Erythroblast (primary cell): ENCODE measurements at places on chromosomes 2 and 18.

- DNase-seq = no peak
These were observed 72.1 kb downstream of the WDSUB1 start for GRCh38 chr2:159214325-159214865.

- DNase-seq = no peak
These were observed 219.2 kb downstream of the FHOD3 start for GRCh38 chr18:36516726-36517125.

DNA sequence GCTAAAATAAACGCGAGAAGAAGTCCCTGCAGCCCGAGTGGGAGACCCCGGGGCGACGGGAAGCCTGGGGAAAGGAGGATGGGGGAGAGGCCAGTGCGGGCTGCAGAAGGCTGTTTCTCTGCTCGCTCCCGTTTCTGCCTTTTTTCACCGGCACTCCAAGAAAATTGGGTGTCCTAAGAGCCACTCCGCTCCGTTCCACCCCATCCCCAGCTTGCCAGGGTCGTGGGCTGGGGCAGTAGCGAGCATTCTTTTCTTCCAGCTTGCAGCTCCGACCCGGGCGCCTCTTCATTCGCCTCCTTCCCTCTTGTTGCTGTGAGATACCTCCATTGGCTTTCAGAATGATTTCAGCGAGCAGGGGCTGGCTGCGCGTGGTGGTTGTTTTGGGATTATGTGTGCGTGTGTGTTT lies 1.1 kb downstream of the HOXD3 start:
- no peak for DNase-seq

DNA sequence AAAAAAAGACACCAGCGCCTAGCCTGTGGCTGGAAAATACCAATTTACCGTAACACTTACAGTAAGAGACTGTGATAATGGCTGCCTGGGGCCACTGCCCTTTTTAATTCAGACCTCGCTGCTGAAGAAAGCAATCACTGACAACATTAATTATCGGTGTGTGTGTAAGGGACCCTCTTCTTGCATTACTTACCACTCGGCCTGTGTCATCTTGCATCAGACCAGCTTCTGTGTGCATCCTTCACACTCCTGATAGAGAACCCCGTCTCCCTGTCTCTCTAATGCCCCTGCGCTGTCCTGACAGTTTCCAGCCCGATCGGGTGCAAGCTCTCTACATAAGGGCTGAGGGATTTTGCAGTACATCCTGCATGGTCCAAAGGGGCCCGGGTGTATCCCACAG lies 124.4 kb downstream of the ZNF516 start:
- DNase-seq = no peak

DNA sequence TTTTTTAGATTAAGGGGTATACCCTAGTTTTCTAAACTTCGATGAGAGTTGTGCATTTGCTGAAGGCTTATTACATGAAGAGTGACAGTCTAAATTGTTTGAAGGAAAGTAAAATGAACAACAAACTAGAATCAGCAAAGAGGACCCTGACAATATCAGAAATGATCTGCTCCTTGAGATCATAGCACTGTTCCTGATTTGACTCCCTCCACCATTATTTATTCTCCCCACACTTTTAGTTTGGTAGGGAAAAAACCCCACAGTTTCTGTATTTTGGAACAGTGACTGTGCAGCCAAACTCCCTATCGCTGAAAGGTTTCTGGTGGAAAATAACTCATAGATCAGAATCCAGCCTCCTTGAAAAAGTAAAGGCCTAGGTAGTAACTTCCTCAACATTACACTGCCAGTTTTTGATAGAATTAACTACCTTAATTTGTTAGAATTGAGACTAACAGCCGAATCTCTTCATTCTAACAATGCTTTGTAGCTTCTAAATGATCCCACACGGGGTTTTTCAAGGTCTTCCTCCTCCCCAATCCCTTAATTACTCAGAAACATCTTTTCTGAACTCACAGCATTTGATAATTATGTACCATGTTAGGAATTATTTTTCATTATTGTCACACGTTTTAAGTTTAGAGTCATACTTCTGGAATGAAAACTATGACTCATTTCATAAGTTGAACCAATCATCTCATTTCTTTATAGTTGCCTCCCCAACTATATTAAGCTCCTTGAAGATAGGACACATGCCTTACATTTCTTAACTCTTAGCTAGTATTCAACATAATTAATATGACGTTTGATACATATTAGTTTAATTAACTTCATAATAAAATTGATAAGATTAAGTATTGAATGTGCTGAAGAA lies 2.9 kb downstream of the MYL12A start:
- DNase-seq = peak; percentile 30

DNA sequence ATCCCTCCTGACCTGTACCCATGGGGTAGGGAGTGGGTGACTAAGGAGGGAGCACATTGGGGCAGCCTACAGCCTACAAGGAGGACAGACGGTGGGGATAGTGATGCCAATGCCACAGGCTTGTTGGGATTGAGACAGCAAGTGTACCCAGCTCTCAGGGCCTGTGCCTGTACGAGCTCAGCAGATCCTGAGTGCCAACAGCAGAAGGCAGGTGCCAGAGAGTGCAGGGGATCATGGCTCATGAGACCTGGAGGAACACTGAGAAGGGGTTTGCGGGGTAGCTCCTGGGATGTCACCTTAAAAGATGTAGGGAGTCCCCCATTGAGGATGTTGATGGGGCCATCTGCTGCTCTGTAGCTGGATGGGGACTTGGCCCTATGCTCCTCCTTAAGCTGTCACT lies 10.3 kb upstream of the SNED1 start:
- DNase-seq = no peak

GRCh38 chr2:163717515-163717914 lies 18.3 kb downstream of the FIGN start:
- DNase-seq = no peak

DNA sequence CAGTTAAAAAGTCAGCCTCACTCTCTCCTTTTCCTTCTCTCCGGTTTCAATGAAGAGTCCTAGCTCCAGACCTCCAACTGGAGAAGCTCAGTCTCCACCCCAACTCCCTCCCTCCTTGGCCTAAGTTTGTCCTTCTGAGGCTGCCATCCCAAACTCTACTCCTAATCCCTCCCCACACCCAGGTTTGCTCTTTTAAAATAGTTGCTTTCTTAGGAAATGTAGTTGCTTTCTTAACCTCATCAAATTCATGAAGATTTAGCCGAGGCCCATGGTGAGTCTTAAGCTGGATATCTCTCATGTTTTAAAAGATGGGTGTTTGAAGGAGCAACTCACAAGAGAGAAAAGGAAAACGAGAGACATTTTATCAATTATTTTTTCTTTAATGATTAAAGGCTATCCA lies 937 bp upstream of the LANCL1 start:
- peak; percentile 51 for DNase-seq

GRCh38 chr18:78857314-78858150 lies 122.1 kb upstream of the SALL3 start:
- DNase-seq = no peak

- no peak for DNase-seq
These were observed 496.7 kb upstream of the MYT1L start for GRCh38 chr2:2827761-2828221.

DNA sequence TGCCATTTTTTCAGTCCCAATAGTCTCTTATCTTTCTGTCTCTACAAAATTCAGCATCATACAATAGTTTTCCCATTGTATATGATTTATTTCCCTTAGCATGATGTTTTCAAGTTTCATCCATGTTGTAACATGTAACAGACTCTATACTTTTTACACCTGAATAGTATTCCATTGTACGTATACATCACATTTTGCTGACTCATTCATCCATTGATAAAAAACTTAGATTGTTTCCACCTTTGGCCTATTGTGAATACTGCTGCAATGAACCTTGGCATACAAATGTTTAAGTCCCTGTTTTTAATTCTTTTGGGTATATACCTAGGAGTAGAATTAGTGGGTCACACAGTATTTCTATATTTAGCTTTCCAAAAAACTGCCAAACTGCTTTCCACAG lies 349.3 kb upstream of the CDH2 start:
- no peak for DNase-seq

DNA sequence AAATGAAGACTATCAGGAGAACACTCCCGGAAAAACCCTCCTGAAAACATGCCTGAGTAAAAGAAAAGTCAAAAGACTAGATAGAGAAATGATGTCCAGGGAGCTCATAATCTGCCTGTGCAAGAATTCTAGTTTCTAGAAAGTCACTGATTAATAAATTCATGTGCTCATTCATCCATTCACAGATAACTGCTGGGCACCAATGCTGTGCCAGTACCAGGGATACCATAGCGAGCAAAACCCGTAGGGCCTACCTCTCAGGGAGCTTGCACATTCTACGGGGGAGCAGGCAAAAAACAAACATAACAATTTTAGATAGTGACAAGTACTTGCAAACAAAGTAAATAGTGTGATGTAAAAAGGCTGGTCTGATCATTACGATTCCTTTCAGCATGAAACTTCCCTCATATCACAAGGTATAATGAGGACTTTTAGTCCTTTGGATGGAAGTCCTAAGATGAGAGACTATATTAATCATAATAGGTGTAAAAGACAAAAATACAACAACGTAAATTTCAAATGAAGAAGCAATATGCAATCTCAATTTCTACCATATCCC lies 289.9 kb downstream of the AFF3 start:
- no peak for DNase-seq

DNA sequence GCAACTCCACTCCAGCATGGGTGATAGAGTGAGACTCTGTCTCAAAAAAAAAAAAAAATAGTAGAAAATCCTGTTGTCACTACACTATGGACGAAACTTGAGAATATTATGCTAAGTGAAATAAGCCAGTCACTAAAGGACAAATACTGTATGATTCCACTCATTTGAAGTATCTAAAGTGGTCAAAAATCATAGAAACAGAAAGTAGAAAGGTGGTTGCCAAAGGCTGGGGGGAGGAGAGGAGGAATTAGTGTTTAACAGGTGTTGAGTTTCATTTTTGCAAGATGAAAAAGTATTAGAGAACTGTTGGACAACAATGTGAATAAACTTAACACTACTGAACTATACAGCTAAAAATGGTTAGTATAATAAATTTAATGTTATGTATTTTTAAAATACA lies 18.8 kb upstream of the RMP24 start:
- DNase-seq = no peak

GRCh38 chr2:73414696-73415095 lies 29.1 kb downstream of the ALMS1 start:
- no peak for DNase-seq

- DNase-seq = no peak
These were observed 5.4 kb upstream of the SALL3 start for GRCh38 chr18:78974115-78974761.

GRCh38 chr18:58716060-58716756 lies 44.9 kb downstream of the MALT1 start:
- no peak for DNase-seq

GRCh38 chr18:76455003-76455676 lies 39.9 kb downstream of the ZNF516 start:
- no peak for DNase-seq

DNA sequence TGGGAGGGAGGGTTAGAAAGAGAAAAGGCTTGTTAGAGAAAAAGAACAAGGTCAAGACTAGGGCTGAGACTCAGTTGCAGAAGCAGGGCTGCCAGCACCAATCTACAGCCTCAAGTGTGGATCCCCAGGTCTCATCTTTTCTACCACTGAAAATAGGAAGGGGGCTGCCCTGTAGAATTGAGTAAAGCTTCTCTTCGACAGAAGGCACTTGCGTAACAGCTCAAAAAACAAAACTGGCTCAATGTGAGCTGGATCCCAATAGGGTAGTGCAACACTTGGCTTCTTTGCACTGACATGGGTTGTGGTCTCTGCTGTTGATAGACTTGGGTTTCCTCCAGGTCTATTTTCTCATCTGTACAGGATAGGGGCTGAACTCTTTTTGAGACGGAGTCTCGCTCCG lies 1.8 kb upstream of the MPV17 start:
- no peak for DNase-seq

GRCh38 chr18:30917651-30918050 lies 124.9 kb downstream of the DSC3 start:
- DNase-seq = no peak

GRCh38 chr2:201546576-201546975 lies 95.0 kb downstream of the STRADB start:
- DNase-seq = no peak

DNA sequence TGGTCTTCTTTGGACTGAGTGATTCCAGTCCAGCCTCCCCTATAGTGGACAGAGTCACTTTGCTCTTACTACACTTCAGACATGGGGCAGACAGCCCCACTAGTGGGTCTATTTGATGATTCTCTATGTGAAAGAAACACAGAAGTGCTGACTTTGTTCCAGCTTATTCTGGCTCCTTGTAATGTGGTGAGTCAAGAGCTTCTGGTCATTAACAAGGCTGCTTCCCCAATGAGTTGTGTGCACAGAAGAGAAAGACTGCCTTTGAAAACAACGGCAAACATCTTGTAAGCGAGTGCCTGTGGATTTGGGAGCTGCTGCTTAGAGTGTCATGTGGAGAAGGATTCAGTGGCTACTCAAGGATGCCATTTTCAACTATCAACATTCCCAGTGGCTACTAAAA lies 39.1 kb downstream of the RMC1 start:
- no peak for DNase-seq

- no peak for DNase-seq
These were observed 22.0 kb downstream of the KATNAL2 start for GRCh38 chr18:46939337-46939963.

DNA sequence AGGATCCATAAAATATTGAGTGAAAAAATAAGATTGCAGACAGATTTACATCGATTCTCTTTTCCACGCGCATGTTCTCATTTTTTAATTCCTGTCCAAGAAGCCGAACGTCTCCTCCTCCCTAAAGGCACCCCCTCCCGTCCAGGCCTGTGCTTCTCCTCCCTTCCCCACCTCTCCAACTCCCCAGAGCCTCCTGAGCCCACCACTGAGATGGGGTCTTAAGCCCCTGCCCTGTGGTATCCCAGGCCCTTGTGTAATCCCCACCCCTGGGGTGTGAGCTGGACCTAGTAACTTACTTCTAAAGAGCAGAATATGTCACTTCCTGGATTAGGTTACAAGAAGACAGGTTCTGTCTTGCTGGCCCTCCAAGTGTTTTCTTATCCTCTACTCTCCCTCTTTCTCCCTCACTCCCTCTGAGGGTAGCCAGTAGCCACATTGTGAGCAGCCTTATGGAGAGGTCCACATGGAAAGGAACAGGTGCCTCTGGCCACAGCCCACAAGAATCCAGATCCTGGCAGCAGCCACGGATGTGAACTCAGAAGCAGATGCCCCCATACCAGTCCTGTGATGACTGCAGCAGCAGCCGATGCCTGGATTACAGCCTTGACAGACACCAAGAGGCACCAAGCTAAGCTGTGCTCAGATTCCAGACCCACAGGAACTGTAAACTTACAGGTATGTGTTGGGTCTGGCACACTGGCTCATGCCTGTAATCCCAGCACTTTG lies 39.6 kb upstream of the OTOS start:
- no peak for DNase-seq

DNA sequence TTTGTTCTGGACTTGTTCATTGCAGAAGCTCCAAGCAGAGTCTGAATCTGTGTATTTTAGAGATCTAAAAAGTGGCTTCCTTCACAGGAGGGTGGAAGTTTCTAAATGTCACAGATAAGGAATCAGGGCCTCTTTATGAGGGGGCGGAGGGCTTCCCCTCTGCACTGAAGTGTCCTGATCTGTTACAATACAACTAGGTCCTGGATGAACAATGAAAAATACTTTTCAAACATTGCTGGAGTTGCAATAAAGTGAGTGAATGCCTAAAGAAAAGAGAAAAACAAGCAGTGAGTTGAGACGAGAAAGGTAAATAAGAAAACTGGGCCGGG lies 179.3 kb upstream of the HDAC4 start:
- no peak for DNase-seq
